ENCODE measurements at places on chromosomes 7 and 10.

DNA sequence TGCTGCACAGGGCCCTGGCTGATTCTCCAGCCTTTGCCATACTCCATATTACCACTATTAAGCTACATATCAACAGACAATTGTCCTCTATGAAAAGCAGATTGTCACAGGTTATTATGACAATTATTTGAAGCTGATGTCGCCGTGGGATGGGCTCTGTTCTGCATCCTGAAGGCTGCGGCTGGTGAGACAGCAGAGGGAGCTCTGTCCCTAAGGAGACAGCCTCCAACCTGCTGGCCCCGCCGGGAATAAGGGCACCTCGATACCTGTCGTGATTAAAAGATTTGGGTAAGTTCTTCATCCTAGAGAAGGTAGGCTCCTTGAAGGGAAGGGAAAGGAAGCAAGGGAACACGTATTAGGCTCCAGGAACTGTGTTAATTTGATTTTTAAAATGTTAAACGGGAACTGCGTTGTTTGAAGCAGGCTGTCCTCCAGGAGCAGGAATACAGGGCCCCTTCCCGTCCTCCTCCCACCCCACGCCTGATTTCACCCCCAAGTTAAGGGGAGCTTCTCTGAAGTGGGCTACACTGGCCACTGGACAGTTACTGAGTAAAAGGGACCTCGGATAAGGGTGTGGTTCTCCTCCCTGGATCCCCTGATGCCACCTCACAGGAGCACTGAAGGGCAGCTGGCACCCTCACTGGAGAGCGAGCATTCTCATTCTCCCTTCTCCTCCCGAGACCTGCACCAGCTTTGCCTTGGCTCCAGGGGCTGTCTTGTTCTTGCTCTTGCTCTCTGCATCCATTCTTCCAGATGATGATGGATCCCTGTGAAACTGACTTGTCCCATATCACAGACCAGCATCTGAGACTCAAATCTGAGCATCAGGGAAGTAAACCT is 11.8 kb upstream of the TIAL1 start:
- DNase-seq: peak; percentile 18

DNA sequence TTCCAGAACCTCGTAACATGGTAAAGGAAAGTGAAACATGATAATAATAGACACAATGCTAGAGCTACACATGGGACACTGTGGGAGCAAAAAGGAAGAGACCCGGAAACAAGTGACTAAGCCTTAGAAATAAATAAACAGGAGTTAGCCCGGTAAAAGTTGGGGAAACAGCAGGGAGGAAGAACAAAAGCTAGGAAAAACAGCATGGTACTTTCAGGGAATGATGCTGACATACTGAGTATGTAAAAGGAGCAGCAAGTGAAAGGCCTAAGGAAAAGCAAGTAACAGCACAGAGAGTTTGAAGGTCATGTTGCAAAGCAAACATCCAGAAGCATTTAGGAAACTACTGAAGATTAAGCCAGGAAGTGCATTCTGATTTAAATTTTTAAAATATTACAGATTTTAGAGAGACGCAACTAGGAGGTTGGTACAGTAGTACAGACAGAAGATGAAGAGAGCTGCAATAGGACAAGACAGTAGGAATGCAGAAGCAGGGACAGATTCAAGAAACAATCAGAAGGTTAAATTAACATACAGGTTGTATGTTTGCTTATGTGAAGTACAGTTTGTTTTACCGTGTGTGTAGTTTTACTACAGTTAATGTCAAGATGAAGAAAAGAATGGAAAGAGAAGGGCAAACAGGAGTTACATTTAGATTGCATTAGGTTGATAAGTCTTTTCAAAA is 63.7 kb downstream of the ARHGAP12 start:
- DNase-seq: no peak

GRCh38 chr10:76195654-76196390 is 764.4 kb downstream of the LRMDA start:
- DNase-seq: peak; percentile 25

DNA sequence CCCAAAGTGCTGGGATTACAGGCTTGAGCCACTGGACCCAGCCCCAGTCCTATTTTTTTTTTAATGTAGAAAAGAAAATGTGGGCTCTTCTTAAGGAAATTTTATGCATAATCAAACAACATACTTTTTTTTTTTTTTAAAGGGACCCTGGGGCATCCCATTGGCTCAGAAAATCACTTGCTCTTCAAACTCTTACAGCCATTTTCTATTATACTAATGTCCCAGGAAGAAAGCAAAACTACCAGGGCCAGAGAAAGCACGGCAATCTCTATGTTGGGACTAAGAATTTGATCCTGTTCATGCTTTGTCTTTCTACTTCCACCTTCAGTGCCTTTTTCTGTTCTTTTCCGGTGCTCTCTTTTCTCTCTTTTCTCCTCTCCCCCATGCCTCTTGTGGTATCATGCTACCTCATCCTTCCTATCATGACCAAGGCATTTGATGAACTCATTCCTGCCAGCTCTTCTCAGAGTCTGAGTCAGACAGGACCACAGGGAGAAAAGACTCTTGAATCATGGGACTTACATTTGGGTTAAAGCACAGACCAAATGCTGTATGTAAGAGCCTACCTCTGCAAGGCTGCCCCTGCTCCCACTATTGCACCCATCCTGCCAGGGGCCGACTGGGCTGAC is 76.4 kb upstream of the CCNY start:
- DNase-seq: no peak

GRCh38 chr7:11203683-11204082 is 230.0 kb downstream of the PHF14 start:
- no peak for DNase-seq

Data from inflammatory macrophage (primary cell).